ENCODE measurements at places on chromosomes 3 and 15.

DNA sequence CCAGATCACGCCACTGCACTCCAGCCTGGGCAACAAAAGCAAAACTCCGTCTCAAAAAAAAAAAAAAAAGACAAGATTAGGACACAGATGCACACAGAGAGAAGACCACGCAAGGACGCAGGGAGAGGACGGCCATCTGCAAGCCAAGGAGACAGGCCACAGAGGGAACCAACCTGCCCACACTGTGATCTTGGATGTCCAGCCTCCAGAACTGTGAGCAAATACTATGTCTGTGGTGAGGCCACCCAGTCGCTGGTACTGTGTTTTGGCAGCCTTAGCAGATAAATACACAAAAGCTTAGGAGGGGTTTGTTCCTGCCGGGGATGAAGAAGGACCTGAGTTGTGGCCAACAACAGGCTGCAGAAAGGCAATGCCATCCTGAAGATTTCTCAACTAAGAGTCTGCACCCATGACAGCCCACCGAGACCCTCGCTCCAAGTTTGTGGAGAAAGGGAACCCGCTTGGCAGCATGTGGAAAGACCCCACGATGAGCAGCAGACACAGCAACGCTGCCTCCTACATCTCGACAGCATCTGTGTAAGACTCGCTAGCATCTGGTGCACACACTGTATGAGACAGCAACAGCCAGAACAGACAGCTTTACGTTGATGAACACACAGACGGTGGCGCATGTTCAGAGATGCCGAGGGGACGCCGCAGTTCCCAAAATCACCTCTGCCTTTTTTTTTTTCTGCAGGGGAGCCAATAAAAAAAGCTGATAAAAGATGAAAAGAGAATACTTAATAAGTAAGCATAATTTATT lies 13.7 kb downstream of the CYFIP1 start:
- DNase-seq: no peak

DNA sequence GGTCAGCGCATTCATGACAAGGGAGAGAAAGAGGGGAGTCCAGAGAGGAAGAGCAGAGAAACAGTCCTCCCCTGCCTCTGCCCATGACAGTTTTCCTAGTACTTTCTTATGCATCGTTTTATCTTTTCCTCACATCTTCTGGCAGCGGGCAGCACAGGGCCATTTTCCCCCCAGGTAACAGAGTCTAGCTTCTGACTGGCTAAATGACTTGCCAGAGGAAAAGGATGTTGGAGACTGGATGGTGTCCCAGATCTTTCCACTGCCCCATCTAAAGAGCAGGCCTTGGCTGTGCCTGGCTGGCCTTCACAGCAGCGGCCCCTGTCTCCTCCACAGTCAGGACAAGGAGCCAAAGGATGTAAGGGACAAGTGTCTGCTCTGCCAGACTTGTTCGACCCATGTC lies 59.3 kb downstream of the CTDSPL start:
- no peak for DNase-seq

- DNase-seq: no peak
Observed at GRCh38 chr3:151394611-151395010, 10.1 kb upstream of the P2RY12 start.

GRCh38 chr3:129747992-129748391 lies 141.5 kb upstream of the PLXND1 start:
- no peak for DNase-seq

DNA sequence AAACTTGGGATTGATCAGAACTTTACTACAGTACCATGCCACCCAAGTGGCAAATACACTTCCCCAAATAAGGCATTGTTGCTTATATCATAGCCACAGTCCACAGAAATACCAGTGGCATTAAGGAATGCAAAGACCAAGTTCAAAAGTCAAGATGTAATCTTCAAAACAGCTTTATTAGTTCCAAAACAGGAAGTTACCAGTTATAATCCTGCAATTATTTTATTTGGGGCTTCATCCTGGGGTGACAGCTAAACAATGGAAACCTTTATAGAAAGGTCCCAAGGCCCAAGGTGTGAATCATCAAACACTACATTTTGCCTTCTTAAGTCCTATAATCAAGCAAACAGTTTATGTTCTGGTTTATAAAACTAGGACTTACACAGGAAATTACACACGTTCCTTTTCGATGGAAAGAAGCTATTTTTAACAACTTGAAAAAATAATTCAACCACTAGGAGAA lies 30.3 kb upstream of the RNF7 start:
- no peak for DNase-seq

- no peak for DNase-seq
Observed at GRCh38 chr15:71962537-71962936, 152.2 kb downstream of the NR2E3 start.

DNA sequence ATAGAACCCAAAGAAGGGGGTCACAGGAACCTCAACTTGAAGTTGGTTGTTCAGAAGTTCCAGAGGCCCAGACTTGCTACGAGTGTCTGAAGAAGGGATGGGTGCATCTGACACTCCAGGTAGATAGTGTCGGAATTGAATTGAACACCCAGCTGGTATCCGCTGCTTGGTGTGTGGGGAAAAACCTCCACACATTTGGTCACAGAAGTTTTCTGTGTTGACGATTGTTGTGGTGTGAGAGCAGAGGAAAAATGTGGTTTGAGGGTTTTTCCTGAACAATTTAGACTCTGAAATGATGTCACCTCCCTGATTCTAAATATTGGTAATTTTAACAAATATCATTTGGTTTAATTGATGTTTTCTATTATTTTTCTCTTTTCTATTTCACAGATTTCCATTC lies 218.8 kb upstream of the CTNNB1 start:
- no peak for DNase-seq

- DNase-seq: no peak
Observed at GRCh38 chr3:64612082-64612860, 75.5 kb downstream of the ADAMTS9 start.

DNA sequence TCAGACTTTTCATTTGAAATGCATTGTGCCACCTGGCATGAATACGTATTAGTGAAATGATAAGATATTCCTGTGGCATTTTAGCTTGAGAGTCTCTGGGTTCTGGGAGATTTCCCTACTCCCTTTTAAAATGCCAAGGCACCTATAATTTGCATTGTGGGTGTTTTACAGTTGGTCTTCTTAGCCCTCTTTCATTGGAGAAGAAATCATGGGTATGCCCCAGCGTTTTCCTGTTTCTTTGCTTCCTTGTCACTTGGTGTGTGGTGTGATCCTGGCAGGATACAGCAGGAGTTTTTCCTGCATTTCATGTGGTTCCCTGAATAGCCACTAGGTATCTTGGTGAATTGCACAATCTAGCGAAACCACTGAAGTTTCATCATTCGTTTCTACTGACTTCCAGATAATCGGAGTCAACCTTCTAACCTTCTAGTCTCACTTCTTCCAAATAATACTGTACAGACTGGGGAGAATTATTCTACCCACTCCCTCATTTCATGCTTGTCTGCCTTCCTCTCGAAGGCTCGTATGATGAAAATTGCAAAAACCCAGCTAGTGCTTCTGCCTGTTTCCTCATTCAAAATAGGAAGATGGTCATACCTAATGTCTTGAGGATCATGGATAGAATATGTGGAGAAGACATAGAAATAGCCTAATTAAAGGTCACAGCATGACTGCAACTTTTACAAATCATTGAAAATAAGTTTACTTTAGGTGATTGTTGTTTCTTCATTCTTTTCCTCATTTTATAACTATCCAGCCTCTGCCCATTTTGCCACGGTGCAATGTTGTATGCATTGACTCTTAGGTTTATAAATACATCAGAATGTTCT lies 2.6 kb downstream of the BHLHE40 start:
- no peak for DNase-seq

DNA sequence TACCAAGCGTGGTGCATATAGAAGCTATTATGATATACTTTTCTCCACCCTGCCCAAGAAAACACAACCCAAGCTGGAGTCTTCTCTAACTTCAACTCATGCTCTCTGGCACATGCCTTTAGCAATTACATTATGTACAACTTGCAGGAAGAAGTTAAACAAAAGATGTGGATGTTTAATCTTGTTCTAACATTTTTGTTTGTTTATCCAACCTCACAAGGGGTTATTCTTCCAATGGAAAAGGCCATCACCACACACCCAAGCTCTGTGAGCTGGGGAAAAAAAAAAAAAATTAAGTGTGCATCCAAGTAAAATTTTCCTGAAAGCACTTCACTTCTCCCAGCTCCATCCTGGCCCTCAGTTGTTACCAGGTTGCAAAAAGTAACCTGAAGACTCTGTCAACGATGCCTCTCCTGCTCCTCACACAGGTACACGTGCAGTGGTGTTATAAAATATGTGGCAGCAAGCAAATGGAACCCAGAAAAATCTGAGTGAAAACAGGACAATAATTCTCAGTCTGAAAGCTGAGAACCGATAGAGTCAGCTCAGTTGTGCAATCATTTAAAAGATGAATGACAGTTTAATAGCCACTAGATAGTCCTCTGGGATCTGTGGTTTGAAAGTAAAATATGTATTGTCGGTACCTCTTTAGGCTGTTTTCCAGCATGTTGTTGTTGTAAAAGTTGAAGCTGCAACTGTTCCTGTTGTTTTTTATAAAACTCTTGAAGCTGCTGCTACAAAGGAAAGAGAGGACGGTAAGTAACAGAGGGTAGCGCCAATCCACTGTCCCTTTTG lies 531.4 kb downstream of the FOXP1 start:
- no peak for DNase-seq

GRCh38 chr3:132232231-132232792 lies 84.9 kb upstream of the ACP3 start:
- DNase-seq: no peak

DNA sequence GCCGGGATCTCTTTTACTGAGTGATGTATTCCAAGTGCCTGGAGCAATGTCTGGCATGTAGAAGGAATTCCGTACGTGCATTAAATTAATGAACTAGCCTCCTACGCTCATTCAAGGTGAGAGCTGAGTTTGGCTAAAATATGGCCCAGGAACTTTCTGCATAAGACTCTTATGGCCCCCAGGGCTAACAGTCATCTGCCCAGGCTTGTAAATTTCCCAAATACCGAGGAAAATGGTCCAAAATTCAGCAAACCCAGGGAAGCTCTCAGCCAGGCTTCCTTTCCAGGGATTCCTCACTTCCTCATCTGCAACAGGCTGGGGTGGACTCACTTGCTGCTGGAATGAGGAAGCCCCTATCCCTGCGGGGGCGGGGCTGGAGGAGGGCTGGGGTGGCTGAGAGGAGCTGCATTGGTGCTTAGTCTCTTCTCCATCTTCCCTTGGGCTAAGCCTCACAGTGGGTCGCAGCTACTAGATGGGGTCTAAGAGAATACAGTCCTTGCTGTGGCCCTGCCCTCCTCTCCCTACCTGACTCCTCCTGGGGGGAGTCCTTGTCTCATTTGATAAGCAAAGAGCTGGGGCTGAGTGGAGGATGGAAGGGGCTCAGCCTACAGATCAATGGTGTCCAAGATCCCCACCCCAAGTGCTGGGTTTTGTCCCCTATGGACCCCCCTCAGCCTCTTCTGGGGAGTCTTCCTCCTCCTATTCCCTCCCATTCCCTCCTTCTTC lies 28.5 kb upstream of the APOD start:
- no peak for DNase-seq

- no peak for DNase-seq
Observed at GRCh38 chr15:92690395-92690794, 34.8 kb upstream of the FAM174B start.

DNA sequence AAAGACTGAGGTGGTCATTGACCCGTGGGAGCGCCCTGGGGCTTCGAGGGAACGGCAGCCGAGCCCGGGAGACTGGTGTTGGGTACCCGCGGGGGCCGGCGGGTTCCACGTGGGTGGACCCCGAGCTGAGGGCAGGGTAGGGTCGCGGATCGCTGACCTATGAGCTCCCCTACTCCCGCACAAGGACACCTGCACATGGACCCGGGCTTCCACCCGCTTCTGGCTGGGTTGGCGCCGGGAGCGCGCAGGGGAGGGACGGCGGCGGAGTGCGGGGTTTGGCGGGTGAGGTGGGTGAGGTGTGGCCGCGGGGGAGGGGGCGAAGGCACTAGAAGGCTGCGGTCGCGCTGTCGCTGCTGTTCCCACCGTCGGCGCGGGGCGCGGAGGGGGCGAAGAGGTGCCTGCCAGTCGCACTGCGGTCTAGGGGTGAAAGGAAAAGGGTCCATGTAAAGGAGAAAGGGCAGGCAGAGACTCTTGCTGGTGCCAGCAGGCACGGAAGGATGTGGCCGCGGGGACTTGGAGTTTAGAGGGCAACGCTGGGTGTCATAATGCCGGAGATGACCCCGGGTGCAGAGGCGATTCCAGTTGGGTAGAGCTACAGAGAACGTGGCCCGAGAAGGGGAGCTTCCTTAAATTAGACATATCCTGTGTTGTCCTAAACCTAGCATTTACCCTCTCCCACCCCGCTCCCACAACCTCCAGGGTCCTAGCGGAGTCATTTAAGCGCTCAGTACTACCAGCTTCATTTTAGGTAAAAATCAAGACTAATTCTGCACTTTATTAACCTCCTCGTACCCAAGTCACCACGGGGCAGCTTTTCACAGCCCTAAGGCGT lies 245.9 kb upstream of the TOPAZ1 start:
- no peak for DNase-seq

GRCh38 chr15:67794832-67795574 lies 30.3 kb upstream of the SKOR1 start:
- DNase-seq: no peak

DNA sequence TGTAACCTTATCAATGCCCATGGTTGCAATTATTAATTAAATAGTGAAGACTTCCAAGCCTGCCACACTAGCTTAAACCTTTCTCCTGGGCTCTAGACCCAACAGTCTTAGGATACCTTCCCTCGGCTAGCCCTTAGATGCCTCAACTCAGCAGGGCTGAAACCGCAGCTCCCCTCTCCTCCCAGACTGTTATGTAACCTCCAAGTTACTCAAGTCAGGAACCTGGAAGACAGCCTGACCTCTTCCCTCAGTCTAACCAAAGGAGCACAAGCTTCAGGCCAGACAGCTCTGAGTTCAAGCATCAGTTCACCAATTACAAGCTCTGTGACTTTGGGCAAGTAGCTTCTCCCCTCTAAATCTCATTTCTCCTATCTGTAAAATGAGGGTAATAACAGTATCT lies 70.5 kb upstream of the HACD2 start:
- no peak for DNase-seq

DNA sequence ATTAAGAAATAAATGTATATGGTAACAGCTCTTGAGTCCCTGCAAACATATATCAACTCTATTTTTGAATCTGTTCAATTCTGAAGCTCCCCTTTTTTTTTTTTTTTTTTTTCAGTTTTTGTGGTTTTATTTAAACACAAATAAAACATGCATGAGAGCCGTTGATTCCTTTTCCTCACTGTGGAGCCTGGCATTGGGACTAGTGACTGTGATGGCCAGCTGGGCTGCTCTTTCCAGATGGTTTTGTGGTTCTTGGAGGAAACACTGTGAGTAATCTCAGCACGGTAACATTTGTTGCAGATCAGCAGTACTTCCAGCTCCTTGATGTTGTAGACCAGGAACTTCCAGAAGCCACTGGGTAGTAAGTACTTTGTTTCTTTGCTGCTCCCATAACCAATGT lies 15.9 kb downstream of the EMC7 start:
- no peak for DNase-seq

GRCh38 chr3:14439501-14440167 lies 37.2 kb downstream of the SLC6A6 start:
- DNase-seq: no peak

- no peak for DNase-seq
Observed at GRCh38 chr3:46846624-46847542, 16.4 kb downstream of the MYL3 start.

GRCh38 chr3:143172795-143173145 lies 53.2 kb downstream of the CHST2 start:
- DNase-seq: no peak
